ENCODE measurements at places on chromosomes 2 and 18.

- no peak for DNase-seq
Observed at GRCh38 chr2:147463881-147464520, 380.8 kb upstream of the ACVR2A start.

DNA sequence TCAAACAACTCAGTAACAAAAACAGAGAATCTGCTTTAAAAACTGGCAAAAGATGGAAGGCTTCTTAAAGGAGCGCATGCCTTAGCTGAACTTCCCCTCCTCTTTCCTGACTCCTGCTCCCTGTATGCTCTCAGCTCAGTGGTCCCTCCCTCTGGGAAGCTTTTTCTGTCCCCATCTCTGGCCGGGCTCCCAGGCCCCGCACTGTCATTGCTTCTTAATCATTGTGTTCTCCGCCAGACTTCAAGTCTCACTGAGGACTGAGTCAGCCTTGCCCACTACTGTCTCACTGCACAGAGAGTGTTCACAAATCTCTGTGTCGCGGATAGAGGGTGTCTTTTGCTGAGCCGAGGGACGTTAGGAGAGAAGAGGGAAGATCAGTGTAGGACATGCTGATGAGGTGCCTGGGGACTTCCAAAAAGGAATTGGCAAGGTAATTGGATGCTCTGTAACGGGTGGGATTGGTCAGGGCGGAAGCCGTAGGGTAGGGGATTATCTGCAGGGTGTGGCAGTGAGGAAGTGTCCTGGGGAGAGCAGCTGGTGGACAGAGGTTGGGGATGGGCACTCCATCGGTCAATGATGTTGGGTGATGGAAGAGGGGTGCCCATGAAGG lies 16.2 kb downstream of the TOGARAM2 start:
- DNase-seq = no peak

DNA sequence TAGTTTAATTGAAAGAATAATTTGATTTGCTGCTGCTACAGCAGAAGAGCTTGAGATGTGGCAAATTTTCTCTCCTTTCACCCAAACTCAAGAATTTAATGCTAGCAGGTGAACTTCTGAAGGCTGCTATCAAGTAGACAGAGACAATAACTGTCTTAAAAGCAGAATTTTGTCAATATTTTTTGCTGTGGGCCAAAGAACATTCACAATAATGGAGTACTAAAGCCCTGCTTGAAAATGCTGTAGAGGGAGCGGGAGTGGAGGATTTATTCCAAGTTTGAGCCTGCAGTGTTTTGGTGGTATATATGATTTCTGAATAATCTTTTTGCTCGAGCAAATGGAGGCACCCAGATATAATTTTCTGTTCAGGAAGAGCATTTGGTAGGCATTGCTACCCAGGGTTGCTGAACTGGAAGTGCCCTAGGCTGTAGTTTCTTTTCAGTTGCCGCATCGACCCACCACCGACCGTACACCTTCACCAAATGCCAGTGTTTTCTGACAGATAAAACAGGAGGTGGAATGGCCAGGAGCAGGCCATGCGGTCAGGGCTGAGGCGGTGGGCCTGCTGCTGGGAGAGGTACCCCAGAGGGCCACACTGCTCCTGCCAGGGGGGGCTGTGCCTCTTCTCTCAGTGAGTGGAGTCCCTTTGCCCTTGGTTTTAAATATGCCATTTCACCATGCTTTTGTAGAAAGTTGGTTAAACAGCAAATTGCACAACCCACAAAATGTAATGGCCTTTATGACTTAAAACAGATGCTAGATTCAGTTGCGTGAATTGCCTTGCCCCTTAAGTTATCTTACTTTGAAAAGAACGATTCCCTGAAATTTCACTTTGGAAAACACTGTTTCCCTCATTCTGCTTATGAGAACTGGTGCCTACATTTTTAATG lies 36.4 kb downstream of the TSHZ1 start:
- DNase-seq = no peak

DNA sequence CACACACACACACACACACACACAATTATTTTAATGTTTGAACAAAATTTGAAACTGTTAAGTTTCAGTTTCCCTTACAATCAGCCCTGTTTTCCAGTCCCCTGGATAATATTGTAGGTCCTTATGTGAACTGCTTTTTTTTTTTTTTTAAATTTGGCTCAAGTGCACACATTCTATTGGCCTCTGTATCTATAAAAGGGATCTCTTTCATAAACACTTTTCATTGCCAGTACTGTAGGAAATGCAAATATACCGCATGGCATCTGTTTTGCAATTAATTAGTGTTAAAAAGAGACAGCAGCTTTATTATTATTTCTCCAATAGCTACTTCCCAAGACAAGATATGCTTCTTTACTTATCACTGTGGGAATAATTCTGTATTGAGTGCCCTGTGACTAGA lies 738.7 kb downstream of the EPHA4 start:
- DNase-seq = no peak

DNA sequence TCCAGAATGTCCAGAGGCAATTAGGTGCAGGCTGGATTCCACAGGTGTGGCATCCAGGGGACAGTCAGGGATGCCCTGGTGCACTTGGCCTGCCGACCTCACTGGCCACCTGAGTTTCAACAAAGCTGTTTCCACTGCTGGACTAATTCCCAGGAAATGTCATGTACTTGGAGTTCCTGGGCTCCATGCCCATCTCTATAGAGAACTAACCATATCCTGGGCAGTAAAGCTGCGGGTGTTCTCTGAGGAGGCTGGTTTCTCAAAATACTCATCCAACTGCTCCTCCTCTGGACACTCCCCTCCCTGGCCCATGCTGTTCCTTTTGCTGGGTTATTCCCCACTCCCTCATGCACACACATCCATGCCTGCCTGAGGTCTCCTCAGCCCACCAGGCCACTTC lies 161.9 kb upstream of the SKOR2 start:
- no peak for DNase-seq

DNA sequence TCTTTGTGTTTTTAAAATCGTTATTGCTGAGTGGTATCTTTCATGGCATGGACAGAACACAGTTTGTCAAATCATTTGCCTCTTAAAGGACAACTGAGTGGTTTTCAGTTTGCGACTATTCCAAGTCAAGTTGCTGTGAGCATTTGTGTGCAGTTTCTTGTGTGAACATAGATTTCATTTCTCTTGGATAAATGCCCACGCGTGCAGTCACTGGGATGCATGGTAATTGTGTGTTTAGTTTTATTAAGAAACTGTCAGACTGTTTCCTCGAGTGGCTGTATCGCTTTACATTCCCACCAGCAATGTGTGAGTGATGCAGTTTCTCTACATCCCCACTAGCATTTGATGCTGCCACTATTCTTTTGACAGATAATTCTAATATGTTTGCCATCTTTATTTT lies 154.0 kb upstream of the ARL4C start:
- DNase-seq = no peak

DNA sequence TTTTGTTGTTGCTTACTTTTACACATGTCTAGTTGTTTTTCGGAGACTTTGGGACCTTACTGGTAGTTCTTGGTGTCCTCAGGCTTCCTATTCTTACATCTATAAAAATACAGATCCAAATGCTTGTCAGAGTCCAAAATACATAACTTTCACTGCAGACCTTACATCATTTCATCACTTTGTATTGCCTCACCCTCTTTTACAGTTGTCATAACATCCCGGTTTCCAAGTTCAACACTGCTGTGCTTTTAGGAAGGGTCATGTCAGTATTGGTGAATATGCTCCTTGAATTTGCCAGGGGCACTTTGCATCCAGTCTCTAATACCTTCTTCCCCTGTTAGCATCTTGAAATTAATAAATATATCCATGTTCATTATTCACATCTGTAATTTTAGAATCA lies 518.2 kb upstream of the RAB12 start:
- DNase-seq = no peak

DNA sequence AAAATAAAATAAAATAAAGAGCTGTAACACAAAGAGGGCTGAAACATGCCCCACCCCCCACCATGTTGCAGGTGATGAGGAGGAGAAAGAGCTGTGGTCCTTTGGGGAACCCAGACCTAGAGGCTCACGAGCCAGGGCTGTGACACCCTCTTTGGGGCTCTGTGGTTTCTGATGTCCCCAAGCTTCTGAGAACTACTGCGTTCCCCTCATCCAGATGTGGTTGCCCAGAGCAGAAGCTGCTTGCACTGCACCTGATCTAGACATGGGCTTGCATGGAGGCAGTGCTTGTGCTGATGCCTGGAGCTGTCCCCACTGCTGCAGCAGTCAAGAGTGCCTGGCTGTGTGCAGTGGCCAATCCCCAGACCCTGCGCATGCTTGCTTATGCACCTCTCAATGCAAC lies 687.9 kb upstream of the ACVR2A start:
- no peak for DNase-seq

DNA sequence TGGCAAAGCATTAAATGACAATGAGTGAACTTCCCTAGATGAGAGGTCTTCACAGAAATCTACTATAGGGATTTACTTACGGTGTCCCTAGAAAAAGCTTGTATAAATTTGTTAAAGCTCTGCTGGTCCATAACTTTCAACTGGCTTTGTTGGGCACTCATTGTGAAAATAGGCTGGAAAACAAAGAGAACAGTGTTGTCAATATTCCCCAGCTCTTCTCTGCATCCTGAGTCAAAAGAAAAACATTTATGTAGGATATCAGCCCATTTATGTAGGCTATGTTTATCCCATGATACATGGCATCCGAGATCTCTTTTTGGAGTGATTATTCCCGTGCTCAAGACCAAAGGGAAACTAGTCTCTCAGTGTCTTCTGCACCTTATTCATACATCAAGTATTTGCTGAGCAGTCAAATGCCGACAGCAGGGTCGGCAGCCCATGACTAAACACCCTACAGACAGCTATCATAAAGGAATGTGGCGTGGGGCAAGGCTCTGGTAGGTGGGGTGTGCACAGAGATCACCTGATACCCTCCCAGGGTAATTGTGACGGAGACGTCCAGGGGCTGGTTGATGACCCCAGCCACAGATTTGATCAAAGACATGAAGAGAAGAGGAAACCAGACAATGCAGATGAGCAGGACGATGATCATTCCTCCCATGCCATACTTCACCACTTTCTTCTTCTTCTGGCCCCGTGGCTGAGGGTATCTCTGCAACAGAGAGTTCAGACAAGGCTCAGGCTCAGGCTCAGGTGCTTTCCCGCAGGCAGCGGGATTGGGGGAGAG lies 155.9 kb downstream of the NAPG start:
- no peak for DNase-seq

DNA sequence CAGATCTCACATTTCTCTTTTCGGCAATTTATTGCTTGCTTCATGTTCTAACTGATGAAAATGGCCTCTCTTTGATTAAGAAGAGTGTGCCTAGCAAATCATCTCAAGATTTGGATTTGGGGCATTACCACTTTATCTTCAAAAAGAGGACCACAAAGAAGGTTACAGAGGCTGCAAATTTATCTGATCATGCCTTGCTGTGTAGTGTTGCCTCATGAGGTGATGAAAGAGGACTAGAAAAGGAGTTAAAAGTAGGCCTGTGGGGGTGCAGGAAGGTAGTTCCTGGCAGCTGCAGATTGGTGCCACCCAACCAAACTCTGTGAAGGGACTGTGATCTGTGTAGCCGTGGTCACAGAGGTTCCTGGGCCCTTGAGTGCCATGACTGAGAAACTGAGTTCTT lies 69.2 kb downstream of the PRELID3A start:
- DNase-seq = no peak

DNA sequence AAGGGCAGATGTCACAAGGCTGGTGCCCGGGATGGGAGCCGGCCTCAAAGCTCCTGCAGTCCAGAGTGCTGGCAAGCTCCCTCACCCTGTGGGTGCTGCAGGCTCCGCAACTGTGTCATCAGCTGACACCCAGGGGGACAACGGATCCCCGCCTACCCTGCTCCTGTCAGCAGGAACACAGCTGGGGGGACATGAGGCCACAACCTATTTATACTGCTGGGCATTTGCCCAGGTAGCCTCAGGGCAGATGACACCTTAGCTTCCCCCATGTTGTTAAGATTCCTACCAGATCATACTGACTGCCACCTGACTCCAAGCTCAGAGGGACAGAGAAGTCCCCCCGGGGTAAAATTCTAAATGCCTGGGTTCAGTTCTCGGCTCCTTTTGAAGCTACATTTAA lies 1.2 kb downstream of the ANKRD23 start:
- DNase-seq = no peak

GRCh38 chr2:40279482-40279881 lies 172.4 kb downstream of the SLC8A1 start:
- no peak for DNase-seq

- no peak for DNase-seq
Observed at GRCh38 chr2:171191021-171191420, 30.3 kb upstream of the TLK1 start.

- no peak for DNase-seq
Observed at GRCh38 chr2:105425936-105426625, 27.2 kb upstream of the FHL2 start.

GRCh38 chr2:191756761-191757160 lies 78.8 kb downstream of the NABP1 start:
- DNase-seq = no peak

Data from stimulated activated CD8-positive, alpha-beta memory T cell treated with anti-CD3 and anti-CD28 coated beads, Interleukin-7, amount 100 ng/mL, for 24 hours (primary cell).